ENCODE measurements at places on chromosomes 2 and 18.

GRCh38 chr2:159620796-159621195 lies 4.4 kb upstream of the BAZ2B start:
- DNase-seq: no peak

GRCh38 chr2:222433332-222434173 lies 9.2 kb downstream of the SGPP2 start:
- no peak for DNase-seq

- no peak for DNase-seq
Observed at GRCh38 chr2:69030800-69031428, 17.9 kb downstream of the ANTXR1 start.

- DNase-seq: no peak
Observed at GRCh38 chr2:66840321-66841002, 405.5 kb downstream of the MEIS1 start.

DNA sequence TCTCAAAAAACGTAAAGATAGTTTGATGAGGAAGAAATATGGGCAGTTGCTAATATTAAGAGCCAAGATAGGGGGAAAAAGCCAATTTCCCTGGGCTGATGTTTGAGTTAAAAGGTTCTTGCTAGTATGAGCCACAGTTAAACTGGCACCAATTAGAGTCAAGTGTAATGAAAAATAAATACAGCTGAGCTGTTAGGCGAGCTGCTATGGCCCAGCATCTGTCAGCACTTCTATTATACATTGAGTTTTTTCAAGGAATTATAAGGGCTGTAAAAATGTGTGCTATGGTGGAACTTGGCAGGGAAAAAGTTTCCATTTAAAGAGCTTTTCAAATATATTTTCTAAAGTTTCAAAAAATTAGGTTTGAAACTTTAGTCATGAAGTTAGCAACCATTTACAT lies 279.6 kb downstream of the CYRIA start:
- no peak for DNase-seq

DNA sequence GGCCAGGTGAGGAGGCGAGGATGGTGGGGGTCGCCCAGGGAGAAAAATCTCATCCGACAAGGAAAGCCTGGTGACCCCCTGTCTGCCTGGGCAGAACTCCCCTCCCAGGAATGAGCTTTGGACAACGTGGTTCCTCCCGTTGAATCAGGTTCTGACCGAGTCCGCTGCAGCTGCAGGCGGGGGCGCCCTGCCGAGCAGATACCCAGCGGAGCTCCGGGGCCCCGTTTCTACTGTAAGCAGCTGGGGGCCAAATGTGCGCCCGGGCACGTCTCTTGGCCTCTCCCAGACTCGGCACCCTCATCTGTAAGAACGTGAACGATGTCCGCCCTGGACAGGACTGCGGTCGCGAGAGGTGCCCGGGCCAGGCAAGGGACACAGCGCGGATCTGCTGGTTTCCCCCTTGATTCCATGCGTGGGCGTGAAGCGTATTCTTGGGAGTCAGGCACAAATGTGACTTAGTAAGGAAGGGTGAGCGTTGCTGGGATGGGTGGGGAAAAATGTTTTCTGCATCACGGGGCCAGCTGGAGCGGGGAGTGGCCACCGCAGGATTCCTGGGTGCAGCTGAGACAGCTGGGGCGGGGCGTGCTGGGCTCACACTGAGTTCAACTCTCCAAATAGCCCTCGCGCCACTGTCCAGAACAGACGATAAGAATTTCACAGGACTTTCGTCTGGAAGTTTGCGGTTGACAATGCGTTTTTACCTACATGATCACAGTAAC lies 20.2 kb upstream of the TUBB6 start:
- no peak for DNase-seq

- peak; percentile 82 for DNase-seq
Observed at GRCh38 chr18:79378536-79379250, 17.0 kb upstream of the NFATC1 start.

DNA sequence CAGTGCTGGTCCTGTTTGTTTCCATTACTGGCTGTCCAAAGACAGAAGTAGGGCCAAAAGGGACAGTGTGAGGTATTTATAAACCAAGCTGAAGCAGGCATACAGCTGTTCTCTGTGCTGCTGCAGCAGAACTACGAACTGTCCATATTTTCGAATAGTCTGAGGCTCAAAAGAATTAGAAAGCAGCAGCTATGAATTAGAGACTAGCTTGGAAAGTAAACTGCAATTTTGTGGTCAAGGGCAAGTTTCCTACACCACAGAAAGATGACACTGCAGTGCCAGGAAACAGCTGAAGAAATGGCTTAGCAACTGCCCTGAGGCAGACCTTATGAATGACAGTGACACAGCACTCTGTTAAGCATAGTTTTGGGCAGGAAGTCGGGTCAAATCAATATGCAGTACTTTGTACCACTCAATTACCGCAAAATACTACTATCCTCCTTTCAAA lies 125.3 kb downstream of the TMEM131 start:
- DNase-seq: no peak

- no peak for DNase-seq
Observed at GRCh38 chr2:116582850-116583249, 1231.6 kb upstream of the DDX18 start.

DNA sequence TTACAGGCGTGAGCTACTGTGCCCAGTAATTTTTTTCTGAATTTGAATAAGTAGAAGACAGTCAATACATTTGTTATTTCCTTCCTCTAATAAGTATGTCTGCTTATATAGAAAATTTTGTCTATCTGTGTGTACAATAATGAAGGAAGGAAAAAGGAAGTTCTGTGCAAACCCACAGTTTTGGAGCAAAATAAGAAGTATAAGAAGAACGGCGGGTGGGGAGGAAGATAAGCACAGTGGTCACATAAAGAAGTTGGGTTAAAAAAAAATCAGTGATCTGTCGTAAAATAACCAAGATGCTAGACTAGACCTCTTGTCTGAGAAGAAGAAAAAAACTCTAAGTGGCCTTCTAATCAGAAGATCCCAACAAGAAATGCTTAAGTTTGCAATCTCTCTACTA lies 20.2 kb downstream of the MGAT4A start:
- no peak for DNase-seq

DNA sequence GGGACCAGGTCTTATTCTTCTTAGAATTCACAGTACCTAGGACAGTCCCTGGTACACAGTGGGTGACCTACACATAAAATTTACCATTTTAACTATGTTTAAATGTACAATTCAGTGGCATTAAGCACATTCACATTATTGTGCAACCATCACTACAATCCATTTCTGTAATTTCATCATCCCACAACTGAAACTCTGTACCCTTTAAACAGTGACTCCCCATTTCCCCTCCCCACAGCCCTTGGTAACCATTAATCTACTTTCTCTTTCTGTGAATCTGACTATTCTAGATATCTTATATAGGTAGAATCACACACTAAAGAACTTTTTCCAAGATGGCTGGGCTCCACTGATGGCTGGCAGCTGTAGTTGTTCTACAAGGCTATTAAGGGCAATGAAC lies 41.6 kb downstream of the GFPT1 start:
- DNase-seq: no peak

GRCh38 chr2:215429424-215429823 lies 6.4 kb downstream of the FN1 start:
- DNase-seq: no peak

DNA sequence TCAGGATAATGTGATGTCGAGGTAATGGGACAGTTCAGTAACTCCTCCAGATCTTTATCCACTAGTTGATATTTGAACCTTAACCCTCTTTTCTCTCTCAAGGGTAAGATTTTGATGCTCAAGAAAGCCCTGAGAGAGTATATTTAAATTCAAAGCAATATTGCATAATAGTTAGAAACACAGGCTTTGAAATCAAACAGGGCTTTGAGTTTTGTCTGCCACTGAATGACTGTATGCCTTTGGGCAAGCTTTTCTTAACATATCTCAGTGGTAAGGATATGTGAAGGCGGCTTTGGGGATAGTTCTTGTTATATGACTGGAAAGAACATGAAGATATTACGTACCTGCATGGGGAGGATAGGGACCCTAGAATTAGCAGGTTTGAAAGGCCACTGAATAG lies 11.1 kb downstream of the ITPRID2 start:
- DNase-seq: no peak

- no peak for DNase-seq
Observed at GRCh38 chr2:213149294-213149875, 2.0 kb downstream of the IKZF2 start.

DNA sequence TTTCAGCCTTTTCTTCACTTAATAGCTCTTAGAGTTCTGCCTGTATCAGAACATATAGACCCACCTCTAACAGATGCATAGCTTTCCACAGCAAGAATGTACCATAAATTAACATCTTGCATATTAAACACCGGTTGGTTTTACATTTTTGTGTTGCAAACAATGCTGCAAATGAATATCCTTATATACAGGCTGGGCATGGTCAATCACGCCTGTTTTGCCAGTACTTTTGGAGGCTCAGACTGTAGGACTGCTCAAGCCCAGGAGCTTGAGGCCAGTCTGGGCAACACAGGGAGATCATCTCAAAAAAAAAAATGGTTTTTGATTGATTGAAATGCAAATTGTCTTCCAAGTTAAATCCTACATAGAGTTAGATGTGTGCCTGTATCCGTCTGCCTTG lies 1.5 kb upstream of the LCT start:
- DNase-seq: no peak

DNA sequence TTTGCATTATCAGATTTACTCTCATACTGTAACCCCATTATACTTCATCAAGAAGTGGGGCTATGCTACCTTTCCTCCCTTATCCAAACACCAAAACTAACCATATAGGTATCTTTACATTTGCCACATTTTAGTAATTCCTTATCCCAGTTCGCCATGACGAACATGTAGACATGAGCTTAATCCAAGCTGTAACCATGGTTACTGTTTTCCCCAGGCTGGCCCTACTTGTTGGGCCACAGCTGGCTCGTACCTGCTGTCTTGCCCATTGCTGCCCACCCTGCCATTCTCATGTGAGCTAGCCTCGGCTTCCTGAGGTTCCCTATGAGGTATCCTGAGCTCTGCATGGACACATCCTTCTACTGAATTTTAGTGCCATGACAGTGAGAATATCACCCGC lies 117.7 kb downstream of the PARD3B start:
- no peak for DNase-seq
